Activated CD8-positive, alpha-beta memory T cell treated with anti-CD3 and anti-CD28 coated beads for 1 hour (primary cell): ENCODE measurements at places on chromosomes 13 and 19.

DNA sequence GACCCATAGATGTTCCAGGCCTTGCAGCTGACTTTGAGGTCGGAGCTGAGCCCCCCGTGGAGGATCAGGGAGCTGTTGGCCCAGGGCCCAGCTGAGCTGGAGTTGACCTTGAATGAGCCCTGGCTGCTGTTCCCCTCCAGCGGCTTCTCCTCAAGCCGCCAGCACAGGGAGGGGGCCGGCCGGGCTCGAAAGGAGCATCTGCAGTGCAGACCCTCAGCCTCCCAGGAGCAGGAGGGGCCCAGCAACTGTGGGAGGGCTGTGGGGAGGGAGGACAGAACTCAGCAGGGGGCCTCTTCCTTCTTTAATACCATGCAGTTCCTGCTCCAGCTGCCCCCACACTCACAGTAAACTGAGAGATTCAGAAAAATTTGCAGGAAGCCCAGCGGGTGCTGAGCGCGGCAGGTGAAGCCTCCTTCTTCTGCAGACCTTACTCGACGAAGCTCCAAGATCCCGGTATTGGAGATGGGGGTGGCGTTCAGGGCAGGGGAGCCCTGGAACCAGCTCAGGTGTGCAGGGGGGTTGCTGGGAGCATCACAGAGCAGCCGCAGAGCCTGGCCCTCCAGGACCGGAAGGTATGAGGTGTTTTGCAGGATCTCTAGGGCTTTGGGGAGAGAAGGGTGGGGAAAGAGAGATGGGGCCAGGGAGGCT is 2.6 kb downstream of the SIGLEC5 start:
- no peak for DNase-seq

DNA sequence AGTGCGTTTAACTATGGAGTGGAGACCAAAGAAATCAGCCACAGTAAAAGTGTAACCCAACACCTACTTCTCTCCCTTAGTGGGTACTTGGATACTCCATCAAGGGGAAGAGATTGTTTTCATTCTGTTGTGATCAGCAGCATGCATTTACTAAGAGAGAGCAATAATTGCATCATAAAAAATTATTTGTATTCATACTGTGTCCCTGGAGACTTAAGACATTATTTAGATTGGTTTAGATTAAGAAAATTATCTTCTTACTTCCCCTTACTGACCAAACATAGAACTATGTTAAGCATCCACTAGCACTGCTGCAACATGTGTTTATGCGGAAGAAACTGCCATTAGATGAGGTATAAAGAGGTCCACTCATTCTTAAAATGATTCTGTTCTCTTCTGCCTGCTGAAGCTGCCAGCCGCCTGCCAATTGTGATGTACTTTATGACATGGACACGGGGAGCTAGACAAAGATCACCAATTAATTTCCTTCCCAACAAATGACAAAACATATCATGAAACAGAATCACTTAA is 738.5 kb downstream of the DIAPH3 start:
- no peak for DNase-seq

DNA sequence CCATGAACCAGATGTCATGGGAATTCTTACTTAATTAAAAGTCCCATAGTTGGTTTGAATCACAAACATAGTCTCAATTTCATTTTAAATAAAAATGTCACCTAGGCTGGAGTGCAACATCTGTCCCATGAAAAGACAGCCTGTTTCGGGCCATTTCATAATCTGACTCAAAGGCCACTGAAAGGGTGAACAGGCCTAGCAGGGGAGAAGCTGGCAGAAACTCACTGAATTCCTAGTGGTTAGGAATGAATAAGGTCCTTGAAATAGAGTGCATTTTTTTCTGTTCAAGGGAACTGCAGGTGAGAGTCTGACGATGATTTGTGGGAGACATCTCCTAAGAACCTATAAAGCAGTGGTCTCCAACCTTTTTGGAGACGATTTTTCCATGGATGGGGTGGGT is 44.0 kb upstream of the PCCA start:
- no peak for DNase-seq

DNA sequence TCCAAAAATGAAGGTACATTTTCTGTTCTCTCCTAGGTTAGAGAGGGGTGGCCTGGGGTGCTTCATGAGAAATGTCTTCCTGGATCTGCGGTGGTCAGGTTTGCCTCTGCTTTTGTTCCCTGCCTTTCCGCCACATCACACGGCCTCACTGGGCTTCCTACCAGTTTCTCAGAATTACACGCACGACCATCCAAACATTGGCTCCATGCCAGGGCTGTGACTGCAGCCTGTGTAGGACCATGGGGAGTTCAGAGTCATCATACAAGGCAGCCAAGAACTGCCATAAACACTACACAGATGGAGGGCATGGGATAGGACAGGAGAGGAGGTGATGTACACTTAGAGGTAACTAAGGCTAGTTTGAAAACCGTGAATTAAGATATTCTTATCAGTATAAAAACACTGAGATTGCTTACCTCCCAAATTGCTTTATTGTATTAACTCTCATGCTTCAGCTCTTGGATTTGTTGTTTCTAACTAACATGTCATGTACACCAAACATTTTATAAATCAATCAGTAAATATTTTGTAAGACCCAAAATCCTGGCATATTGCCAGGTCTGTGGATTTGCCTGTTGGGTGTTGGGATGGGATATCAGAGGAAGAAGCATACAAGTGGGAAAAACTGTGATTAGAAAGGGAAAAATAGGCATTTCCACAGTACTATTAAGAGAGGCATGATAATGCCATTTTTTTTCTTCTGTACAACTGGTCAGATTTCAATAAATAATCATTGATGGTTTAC is 45.2 kb downstream of the CDADC1 start:
- no peak for DNase-seq

- DNase-seq = no peak
These were observed 3.7 kb upstream of the TECR start for GRCh38 chr19:14525729-14526128.

- no peak for DNase-seq
These were observed 340.7 kb downstream of the MTUS2 start for GRCh38 chr13:29160862-29161261.

GRCh38 chr19:6459262-6460098 is at the start of gene SLC25A23:
SLC25A23 (minus strand) TSS chr19:6459792; CDS start chr19:6459628, 164 bp downstream.
- DNase-seq = peak; percentile 30

GRCh38 chr13:99150575-99151361 is 49.9 kb upstream of the UBAC2 start:
- no peak for DNase-seq

- no peak for DNase-seq
These were observed 4.3 kb downstream of the GRK1 start for GRCh38 chr13:113671066-113672001.

- peak; percentile 85 for DNase-seq
These were observed 10.6 kb upstream of the ZNF709 start for GRCh38 chr19:12495002-12495802.

GRCh38 chr19:262125-262524 is 29.1 kb downstream of the PLPP2 start:
- no peak for DNase-seq

- DNase-seq = no peak
These were observed 69.5 kb upstream of the ZDHHC20 start for GRCh38 chr13:21528616-21529015.

- DNase-seq = no peak
These were observed 11.2 kb downstream of the HAS1 start for GRCh38 chr19:51712461-51713081.

GRCh38 chr13:43270130-43270830 is 246.9 kb downstream of the DNAJC15 start:
- no peak for DNase-seq

- no peak for DNase-seq
These were observed 892.9 kb downstream of the OLFM4 start for GRCh38 chr13:53921473-53921872.

GRCh38 chr19:47353307-47353712 is 4.2 kb downstream of the DHX34 start:
- no peak for DNase-seq
